ENCODE measurements at places on chromosomes 11 and 22. TPM values are rescaled to one million over a fixed set of nuclear protein-coding genes. Genes with fewer than 3 reads are reported as not detected.

GRCh38 chr11:73641668-73642067 lies 4.7 kb upstream of the PLEKHB1 start:
- H3K4me3 ChIP-seq, result no peak overlapping the region
- H3K4me1 ChIP-seq, result peaks cover 14% of the 10 kb centered on the region
- no peaks in the 10 kb centered on the region for H3K36me3 ChIP-seq
- H3K27ac ChIP-seq, result no peak overlapping the region
- H3K27me3 ChIP-seq, result peaks cover 20% of the 10 kb centered on the region
- DNase-seq, result no peak

- no peaks in the 10 kb centered on the region for H3K4me1 ChIP-seq
- H3K27me3 ChIP-seq, result no peaks in the 10 kb centered on the region
- no peak overlapping the region for H3K4me3 ChIP-seq
- no peak overlapping the region for H3K27ac ChIP-seq
These were observed 670.0 kb upstream of the KIRREL3 start for GRCh38 chr11:127670374-127671119.

- DNase-seq, result no peak
- H3K27me3 ChIP-seq, result no peaks in the 10 kb centered on the region
- no peak overlapping the region for H3K27ac ChIP-seq
- no peaks in the 10 kb centered on the region for H3K36me3 ChIP-seq
- peaks cover 23% of the 10 kb centered on the region for H3K4me1 ChIP-seq
These were observed 178.7 kb upstream of the TMEM45B start for GRCh38 chr11:129636926-129637325.

The GRAP2 gene
- total RNA-seq, result 0.16 TPM

DNA sequence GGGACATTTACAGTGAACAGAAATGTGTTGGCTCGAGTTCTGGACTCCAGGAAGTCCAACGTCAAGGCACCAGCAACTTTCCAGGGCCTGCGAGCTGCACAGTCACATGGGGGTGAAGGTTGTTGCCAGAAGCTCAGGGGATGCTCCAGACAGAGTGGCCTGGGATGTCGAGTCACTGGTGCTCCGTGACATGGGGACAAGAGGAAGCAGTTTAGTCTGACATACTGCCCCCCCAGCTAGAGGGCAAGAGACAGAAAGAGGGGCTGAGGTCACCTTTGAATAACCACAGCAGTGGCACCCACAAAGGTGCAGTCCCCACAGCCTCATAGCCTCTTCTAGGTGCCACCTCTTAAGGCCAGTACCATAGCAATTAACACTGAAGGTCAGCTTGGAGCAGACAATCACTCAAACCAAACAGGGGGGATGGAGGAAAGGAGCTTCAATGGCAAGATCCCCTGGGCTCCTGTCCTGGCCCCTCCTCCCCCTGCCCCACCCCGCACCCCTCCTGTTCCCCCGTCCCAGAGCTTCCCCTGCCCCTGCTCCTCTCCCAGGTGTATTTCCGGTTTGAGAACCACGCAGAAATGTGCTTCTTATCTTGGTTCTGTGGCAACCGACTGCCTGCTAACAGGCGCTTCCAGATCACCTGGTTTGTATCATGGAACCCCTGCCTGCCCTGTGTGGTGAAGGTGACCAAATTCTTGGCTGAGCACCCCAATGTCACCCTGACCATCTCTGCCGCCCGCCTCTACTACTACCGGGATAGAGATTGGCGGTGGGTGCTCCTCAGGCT lies 3.8 kb downstream of the APOBEC3D start:
- H3K4me1 ChIP-seq, result peaks cover 20% of the 10 kb centered on the region
- no peak overlapping the region for H3K27ac ChIP-seq
- DNase-seq, result no peak
- H3K36me3 ChIP-seq, result peaks cover 7% of the 10 kb centered on the region

- H3K4me3 ChIP-seq, result no peak overlapping the region
- H3K27ac ChIP-seq, result peak overlapping the region; percentile 67
- peak; percentile 61 for DNase-seq
- no peaks in the 10 kb centered on the region for H3K27me3 ChIP-seq
- no peaks in the 10 kb centered on the region for H3K36me3 ChIP-seq
These were observed 51.8 kb downstream of the MN1 start for GRCh38 chr22:27749597-27750225.

- no peaks in the 10 kb centered on the region for H3K27me3 ChIP-seq
- H3K27ac ChIP-seq, result peak overlapping the region; percentile 20
- H3K36me3 ChIP-seq, result peaks cover 22% of the 10 kb centered on the region
- no peak for DNase-seq
These were observed 21.9 kb upstream of the PPP2R1B start for GRCh38 chr11:111788051-111788450.

The UBQLN3 gene
- not detected for total RNA-seq

- no peak overlapping the region for H3K27ac ChIP-seq
- no peak for DNase-seq
- H3K27me3 ChIP-seq, result no peaks in the 10 kb centered on the region
These were observed 102.9 kb upstream of the PLET1 start for GRCh38 chr11:112363527-112363926.

The JHY gene
- total RNA-seq, result 4.7 TPM

DNA sequence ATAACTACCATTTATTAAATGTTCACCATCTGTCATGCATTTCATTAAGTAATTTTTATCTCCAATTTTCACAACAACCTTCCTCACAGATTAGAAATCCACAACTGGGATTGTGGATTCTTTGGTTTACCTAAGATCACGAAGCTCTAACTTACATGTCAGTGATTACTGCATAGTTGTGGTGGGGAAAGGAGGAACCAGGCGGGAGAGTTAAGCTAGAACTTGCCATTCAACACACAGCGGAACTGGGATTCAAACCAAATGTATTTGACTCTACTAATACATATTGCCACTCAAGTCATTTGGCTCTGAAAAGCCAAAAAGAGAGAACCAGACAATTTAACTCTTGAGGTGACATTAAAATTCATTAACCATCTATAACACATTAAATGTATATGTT lies 10.4 kb upstream of the LAYN start:
- no peaks in the 10 kb centered on the region for H3K36me3 ChIP-seq
- DNase-seq, result no peak
- peaks cover 6% of the 10 kb centered on the region for H3K27me3 ChIP-seq
